ENCODE measurements at places on chromosomes 12 and 14.

DNA sequence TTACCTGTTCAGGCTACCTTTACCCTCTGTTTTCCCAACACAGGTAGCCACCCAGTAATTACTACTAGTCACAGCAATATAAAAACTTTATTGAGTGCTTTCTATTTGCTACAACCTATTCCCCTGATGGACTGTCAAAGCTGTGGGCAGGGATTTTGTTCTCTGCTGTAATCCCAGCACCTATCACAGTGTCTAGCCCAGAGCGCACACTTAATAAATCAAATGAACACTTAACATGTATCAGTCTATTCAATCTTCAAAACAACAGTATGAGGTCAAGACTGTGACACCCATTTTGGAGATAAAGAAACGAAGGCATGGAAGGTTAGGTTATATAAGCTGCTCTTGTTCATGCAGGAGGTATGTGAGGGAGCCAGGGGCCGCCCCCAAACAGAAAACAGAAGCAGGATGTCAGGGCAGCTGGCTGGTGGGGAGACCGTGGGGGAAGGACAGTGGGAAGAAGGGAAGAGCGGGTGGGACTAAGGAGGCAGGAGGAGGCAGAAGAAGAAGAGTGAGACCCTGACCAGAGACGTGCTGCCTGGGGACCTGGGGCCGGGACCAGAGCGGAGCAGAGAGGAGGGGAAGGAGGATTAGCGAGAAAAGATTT is 1.7 kb downstream of the TNFRSF1A start:
- peak; percentile 67 for DNase-seq

GRCh38 chr14:45641541-45641940 is 388.5 kb upstream of the MIS18BP1 start:
- DNase-seq: no peak

DNA sequence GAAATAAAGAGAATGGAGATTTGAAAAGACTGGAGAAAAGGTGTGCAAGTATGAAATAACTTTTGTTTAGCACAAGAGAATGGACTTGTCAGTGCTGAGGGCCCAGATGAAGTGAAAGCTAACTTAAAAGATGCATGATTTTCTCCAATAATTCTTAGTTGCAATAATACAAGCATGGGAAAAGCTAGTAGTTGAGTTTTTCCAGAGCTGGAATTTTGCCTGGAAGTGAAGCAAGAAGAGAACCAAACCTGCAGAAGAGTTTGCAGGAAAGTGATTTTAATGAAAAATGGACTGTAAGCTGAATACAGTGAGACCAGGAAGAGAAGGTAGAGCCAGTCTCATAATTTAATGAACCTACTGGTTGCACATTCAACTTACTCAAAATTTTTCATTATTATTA is 69.3 kb upstream of the FSCB start:
- DNase-seq: no peak

- DNase-seq: no peak
Observed at GRCh38 chr14:71062581-71063303, 155.5 kb downstream of the PCNX1 start.

- DNase-seq: no peak
Observed at GRCh38 chr12:89108265-89108664, 244.0 kb downstream of the DUSP6 start.

DNA sequence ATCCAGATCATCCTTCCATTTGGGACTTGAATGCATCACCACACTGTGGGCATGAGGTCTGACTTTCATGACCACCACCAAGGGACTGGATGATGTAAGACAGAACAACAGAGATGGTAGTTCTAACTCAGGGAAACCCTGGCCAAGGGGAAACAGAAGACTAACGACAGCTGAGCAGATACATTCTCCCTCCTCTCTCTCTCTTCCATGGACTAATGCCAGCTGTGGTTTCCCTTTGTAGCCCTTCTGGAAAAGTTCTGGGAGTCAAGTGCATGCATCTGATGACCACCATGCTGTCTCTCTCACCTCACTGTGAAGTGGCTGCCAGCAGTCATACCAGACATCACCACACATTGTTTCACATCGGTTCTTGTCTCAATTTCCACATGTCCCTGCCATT is 3.4 kb downstream of the TAS2R30 start:
- DNase-seq: no peak

- no peak for DNase-seq
Observed at GRCh38 chr14:92641306-92641705, 107.1 kb downstream of the LGMN start.

DNA sequence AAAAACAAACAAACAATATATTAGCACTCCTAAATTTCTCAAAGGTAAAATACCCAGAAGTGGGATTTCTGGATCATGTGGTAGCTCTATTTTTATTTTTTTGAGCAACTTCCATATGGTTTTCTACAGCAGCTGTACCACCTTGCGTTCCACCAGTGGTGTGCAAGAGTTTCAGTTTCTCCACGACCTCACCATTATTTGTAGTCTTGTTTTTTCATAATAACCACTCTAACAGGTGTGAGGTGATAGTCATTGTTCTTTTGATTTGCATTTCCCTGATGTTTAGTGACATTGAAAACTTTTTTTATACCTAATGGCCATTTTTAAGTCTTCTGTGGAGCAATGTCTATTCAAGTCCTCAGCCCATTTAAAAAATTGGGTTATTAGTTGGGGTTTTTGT is 127.3 kb upstream of the SLC38A2 start:
- DNase-seq: no peak

DNA sequence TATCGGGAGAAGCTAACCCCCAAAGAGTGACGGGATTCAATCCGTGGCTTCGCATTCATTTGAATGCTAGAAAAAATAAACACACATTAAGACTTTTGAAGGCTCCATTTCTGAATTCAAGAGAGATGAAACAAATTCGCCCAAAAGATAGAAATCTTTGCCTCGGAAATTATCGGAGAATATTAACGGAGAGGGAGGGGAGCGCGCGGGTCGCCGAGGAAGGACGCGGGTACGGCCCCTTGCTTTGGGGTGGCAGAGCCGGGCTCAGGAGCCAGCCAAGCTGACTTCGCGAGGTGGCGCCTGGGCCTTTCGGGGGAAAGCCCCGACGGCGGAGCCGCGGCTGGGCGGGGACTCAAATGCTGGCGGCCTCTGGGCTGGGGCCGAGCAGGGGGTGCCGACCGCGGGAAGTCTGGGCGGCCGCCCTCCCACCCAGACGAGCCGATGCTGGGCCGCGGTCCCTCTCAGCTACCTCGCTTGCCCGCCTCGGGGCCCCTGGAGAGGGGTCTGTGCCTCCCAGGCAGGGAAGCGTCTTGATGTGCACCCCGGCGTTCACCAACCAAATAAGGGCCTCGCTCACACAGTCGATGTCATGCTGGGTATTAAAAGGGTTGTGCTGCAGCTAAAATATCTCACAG is 14.7 kb downstream of the NKX2-1 start:
- no peak for DNase-seq

- no peak for DNase-seq
Observed at GRCh38 chr14:101594511-101595148, 33.3 kb downstream of the DIO3 start.

- DNase-seq: no peak
Observed at GRCh38 chr12:59500915-59501314, 94.9 kb upstream of the SLC16A7 start.

- DNase-seq: no peak
Observed at GRCh38 chr14:60204104-60204842, 39.1 kb upstream of the DHRS7 start.

DNA sequence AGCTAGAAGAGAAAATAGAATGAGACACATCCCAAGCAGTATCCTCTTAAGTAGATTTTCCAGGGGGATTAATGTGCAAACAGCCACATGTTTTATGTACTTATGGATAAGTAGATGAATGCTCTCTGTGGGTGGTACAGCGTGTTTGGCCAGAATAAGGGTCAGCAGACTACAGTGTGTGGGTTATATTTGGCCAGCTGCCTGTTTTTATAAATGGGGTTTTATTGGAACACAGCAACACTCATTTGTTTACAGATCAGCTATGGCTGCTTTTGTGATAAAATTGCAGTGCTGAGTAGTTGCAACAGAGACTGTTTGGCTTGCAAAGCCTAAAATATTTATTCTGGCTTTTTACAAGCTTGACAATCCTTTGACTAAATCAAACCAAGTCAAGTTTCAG is 780.2 kb upstream of the SEL1L start:
- no peak for DNase-seq

- DNase-seq: no peak
Observed at GRCh38 chr12:93358058-93358457, 19.7 kb upstream of the NUDT4 start.

- no peak for DNase-seq
Observed at GRCh38 chr12:101946233-101946611, 68.8 kb downstream of the DRAM1 start.

- no peak for DNase-seq
Observed at GRCh38 chr14:92108345-92109254, 2.2 kb upstream of the ATXN3 start.

- peak; percentile 10 for DNase-seq
Observed at GRCh38 chr12:89890161-89890560, 181.5 kb upstream of the ATP2B1 start.

GRCh38 chr12:20463913-20464524 is 95.7 kb downstream of the PDE3A start:
- peak; percentile 49 for DNase-seq

- no peak for DNase-seq
Observed at GRCh38 chr12:111411185-111411764, 5.6 kb downstream of the SH2B3 start.

GRCh38 chr12:122064025-122064777 is 14.4 kb upstream of the MLXIP start:
- peak; percentile 99 for DNase-seq

DNA sequence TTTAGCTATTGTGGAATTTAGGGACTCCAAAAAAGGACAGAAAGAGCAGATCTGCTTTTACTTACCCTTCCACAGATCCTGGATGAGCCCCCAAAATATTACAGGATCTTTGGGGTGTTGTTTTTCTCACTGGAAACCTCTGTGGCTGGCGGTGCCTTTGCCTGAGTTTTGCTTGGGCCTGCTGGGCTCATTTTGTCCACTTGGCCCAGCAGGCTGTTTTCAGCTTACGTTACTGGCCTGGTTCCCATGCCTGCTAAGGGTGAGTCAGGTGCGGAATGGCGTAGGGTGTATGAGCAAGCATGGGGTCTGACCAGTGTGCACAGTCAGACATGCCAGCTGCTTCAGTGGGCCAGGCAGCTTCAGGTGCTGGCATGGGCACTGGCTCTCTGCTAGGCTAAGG is 45.8 kb downstream of the HSD17B6 start:
- DNase-seq: no peak

DNA sequence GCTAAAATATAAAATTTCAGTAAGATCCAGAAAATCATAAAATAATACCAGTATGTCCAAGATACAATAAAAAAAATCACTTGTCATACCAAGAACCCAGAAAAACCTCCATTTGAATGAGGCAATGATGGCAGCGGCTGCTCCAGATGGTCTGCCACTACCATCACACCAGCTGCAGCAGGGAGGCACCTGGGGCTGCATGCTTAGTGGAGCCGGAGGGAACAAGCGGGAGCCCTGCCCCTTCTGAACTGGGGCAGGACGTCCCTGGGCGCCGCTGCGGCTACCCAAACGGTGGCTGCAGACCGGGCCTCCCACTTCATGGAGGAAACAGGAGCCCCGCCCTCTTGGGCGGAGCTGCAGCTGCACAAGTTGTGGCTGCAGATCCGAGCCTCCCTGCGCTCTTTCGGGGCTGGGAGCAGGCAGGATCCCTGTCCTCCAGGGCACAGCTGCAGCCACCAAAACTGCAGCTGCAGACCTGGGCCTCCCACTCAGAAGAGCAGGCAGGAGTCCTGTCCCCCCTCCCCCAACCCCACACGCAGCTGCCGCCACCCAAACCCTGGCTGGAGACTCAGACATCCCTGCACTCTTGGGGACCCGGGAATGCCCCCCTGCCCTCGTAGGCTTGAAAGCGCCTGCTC is 36.1 kb upstream of the OR5AU1 start:
- DNase-seq: peak; percentile 43

- DNase-seq: no peak
Observed at GRCh38 chr12:128905003-128905544, 51.8 kb downstream of the GLT1D1 start.

DNA sequence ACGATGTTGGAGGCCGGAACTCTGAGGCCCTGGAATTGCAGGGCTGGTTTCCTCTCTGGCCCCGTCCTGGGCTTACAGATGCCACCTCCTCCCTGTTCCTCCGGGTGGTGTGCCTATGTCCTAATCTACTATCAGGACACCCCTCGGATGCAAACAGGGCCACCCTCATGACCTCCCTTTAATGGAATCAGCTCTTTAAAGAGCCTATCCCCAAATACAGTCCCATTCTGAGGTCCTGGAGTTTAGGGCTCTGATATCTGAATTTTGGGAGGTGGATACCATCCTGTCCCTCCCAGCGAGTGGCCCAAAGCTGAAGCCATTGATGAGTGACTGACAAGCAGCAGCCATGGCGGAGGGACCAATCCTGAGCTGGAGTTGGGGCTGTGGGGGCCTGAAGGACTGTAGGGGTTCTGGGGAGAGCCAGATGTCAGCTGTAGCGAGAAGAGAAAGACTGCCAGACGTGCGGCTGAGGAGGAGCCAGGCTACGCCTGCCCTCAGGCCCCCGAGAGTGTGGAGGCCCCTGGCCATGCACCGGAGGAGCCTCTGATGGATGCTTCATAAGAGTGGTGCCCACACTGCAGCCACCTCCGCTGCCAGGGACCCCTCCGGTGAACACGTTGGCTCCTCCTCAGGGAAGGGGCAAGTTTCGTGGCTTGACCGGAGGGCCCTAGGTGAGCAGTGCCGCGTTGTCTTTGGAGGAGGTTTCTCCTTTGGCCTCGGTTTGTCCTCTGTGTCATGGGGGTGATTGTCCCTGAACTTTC is 100.2 kb downstream of the KIF26A start:
- no peak for DNase-seq

GRCh38 chr12:19482551-19483109 is 43.3 kb downstream of the AEBP2 start:
- DNase-seq: no peak

- no peak for DNase-seq
Observed at GRCh38 chr14:94561656-94562010, 391 bp downstream of the SERPINA4 start.

GRCh38 chr12:76074701-76075336 is 9.7 kb downstream of the NAP1L1 start:
- DNase-seq: no peak

DNA sequence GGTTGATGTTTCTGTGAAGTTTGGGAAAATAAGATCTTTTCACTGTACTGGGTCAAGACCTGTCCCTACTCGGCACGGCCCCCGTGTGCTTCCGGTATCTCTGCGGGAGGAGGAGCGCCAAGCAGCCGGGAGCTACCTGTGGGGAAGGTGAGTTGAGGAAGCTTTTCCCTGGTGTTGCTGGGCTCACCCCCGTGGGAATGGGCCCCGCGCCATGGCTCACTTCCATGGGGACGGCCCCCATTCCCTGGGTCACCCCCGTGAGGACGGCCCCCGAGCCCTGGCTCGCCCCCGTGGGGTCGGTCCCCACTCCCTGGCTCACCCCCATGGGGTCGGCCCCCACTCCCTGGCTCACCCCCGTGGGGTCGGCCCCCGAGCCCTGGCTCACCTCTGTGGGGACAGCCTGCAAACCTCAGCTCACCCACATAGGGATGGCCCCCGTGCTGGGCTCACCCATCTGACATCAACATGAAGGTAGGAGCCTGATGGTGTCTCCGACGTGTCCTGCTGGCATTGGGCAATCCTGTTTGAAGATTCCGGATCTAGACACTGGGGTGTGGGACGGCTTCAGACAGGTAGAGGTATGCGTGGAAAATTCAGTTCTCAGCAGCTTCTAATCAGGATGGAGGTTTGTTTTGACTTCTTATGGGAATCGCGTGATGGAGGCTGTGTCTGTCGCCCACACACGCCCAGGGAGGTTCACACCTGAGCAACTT is 9.1 kb downstream of the LRCOL1 start:
- no peak for DNase-seq

- no peak for DNase-seq
Observed at GRCh38 chr12:84572196-84572595, 340.4 kb downstream of the SLC6A15 start.

- DNase-seq: no peak
Observed at GRCh38 chr12:117350140-117350539, 11.3 kb downstream of the NOS1 start.

Data from cardiac fibroblast (primary cell).